ENCODE measurements at places on chromosomes 1 and 21. TPM values are rescaled to one million over a fixed set of nuclear protein-coding genes. Genes with fewer than 3 reads are reported as not detected.

DNA sequence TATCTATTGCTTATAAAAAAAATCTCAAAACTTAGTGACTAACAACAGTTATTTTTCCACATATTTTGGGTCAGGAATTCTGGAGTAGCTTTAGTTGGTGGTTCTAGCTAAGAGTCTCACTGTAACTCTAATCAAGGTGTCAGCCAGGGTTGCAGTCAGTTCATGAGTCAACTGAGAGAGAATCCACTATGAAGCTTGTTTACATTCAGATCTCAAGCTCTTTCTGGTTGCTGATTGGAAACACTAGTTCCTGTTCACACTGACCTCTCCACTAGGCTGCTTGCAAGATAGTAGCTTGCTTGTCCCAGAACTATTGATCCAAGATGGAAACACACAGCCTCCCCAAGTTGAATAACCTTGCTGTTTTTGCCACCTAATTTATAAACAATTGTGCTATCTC lies 1192.1 kb upstream of the B3GALT2 start:
- H3K27ac ChIP-seq = no peak overlapping the region
- H3K4me1 ChIP-seq = no peaks in the 10 kb centered on the region
- DNase-seq = no peak
- no peak overlapping the region for H3K4me3 ChIP-seq
- H3K36me3 ChIP-seq = no peaks in the 10 kb centered on the region

GRCh38 chr1:100606438-100606837 lies 68.5 kb downstream of the GPR88 start:
- H3K4me1 ChIP-seq = no peaks in the 10 kb centered on the region
- peak; percentile 21 for DNase-seq
- H3K27ac ChIP-seq = no peak overlapping the region
- H3K4me3 ChIP-seq = no peak overlapping the region
- no peaks in the 10 kb centered on the region for H3K36me3 ChIP-seq

DNA sequence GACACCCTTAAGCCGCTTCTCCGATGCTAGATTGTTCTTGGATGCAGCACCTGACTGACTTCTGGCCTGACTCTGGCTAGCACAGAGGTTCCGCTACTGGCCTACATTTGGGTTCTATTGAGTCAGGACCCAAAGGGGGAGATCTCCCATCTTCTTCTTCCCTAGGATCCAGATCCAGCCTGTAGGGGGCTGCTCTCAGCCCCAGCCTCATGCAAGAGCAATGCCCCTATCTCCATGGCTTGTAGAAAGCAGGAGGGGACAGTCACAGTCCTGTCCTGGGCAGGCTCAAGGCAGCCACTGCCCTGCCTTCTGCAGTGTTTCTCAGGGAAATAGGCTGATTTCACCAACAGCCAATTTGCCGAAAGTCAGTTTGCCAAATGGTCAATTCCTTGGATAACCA lies 6.3 kb upstream of the ADAR start:
- DNase-seq = no peak
- H3K4me3 ChIP-seq = no peak overlapping the region
- no peaks in the 10 kb centered on the region for H3K36me3 ChIP-seq
- H3K27ac ChIP-seq = no peak overlapping the region
- H3K4me1 ChIP-seq = no peaks in the 10 kb centered on the region

GRCh38 chr1:21219674-21220073 lies 43.0 kb upstream of the EIF4G3 start:
- no peak for DNase-seq
- no peaks in the 10 kb centered on the region for H3K4me1 ChIP-seq
- no peaks in the 10 kb centered on the region for H3K36me3 ChIP-seq
- H3K27me3 ChIP-seq = no peaks in the 10 kb centered on the region
- no peak overlapping the region for H3K4me3 ChIP-seq
- no peak overlapping the region for H3K27ac ChIP-seq

DNA sequence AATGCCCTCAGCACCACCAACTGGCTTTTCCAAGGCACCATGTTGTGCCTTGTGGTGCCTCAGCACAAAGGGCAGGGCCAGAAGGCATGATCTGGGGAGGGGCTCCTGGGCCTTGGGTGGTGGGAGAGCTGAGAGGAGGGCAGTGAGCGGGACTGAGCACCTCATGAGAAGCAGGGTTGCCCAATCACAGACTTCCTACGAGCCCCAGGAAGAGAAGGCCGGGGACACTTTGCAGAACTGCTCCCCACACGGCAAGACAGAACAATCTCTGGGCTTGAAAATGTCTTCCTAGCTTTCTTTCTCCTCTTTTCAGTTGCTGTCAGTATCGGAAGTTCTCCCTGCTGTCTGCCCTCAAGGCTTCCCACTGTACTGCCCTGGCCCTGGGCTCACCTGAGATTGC lies 6.8 kb downstream of the KCNJ10 start:
- no peak for DNase-seq
- H3K27me3 ChIP-seq = no peaks in the 10 kb centered on the region
- no peak overlapping the region for H3K27ac ChIP-seq
- H3K36me3 ChIP-seq = no peaks in the 10 kb centered on the region

- H3K4me3 ChIP-seq = no peak overlapping the region
- DNase-seq = no peak
- H3K27me3 ChIP-seq = no peaks in the 10 kb centered on the region
- no peaks in the 10 kb centered on the region for H3K36me3 ChIP-seq
- peaks cover 5% of the 10 kb centered on the region for H3K4me1 ChIP-seq
Observed at GRCh38 chr21:45540601-45540970, 1.7 kb downstream of the SLC19A1 start.

DNA sequence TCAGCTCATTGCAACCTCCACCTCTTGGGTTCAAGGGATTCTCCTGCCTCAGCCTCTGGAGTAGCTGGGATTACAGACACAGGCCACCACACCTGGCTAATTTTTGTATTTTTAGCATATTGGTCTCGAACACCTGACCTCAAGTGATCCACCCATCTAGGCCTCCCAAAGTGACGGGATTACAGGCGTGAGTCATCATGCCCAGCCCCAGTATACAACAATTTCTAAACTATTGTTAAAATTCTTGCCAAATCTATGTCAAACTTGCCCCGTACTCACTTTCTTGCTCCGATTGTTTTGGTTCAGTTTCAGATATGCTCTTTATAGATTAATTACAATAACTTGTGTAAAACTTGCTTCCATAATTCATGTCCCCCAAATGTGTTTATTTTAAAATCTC lies 4.1 kb downstream of the RGS18 start:
- no peak overlapping the region for H3K4me3 ChIP-seq
- H3K27me3 ChIP-seq = no peaks in the 10 kb centered on the region
- H3K36me3 ChIP-seq = no peaks in the 10 kb centered on the region
- H3K4me1 ChIP-seq = no peaks in the 10 kb centered on the region
- no peak for DNase-seq

GRCh38 chr1:220750131-220750515 lies 2.0 kb downstream of the MTARC2 start:
- DNase-seq = no peak
- no peaks in the 10 kb centered on the region for H3K27me3 ChIP-seq
- H3K4me3 ChIP-seq = peak overlapping the region; percentile 76
- H3K36me3 ChIP-seq = no peaks in the 10 kb centered on the region
- H3K27ac ChIP-seq = peak overlapping the region; percentile 36
- H3K4me1 ChIP-seq = peaks cover 45% of the 10 kb centered on the region

DNA sequence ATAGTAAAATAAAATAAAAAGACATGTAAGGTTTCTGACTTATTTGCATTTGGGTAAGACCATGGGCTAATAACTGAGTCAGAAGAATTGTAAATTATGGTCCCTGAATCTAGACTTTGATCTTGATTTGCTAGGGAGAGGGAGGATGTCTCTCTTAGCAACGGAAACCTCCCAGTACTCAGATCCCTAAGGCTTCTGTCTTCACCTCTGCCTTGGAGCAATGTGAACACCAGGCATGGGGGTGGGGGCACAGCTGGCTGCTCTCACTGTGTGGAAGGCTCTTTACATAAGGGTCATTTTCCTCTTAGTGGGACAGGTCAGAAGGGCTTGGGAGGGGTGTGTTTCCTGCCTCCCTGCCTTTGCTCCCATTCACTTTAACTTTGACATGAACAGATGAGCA lies 17.0 kb upstream of the TMEM54 start:
- H3K36me3 ChIP-seq = no peaks in the 10 kb centered on the region
- peaks cover 6% of the 10 kb centered on the region for H3K4me1 ChIP-seq
- H3K27ac ChIP-seq = no peak overlapping the region
- no peak overlapping the region for H3K4me3 ChIP-seq
- no peaks in the 10 kb centered on the region for H3K27me3 ChIP-seq

DNA sequence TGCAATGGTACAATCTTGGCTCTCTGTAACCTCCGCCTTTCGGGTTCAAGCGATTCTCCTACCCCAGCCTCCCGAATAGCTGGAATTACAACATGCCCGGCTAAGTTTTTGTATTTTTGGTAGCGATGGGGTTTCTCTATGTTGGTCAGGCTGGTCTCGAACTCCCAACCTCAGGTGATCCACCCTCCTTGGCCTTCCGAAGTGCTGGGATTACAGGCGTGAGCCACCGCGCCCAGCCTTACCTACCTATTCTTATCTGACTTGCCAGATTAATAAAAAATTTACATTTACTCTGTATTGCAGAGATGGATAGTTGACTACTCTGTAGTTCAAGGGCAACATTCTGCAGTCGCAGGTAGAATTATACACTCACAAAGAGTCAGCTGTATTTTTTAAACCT lies 359.6 kb downstream of the KCTD3 start:
- no peaks in the 10 kb centered on the region for H3K27me3 ChIP-seq
- H3K27ac ChIP-seq = no peak overlapping the region
- no peaks in the 10 kb centered on the region for H3K36me3 ChIP-seq
- no peak overlapping the region for H3K4me3 ChIP-seq
- DNase-seq = no peak
- no peaks in the 10 kb centered on the region for H3K4me1 ChIP-seq

DNA sequence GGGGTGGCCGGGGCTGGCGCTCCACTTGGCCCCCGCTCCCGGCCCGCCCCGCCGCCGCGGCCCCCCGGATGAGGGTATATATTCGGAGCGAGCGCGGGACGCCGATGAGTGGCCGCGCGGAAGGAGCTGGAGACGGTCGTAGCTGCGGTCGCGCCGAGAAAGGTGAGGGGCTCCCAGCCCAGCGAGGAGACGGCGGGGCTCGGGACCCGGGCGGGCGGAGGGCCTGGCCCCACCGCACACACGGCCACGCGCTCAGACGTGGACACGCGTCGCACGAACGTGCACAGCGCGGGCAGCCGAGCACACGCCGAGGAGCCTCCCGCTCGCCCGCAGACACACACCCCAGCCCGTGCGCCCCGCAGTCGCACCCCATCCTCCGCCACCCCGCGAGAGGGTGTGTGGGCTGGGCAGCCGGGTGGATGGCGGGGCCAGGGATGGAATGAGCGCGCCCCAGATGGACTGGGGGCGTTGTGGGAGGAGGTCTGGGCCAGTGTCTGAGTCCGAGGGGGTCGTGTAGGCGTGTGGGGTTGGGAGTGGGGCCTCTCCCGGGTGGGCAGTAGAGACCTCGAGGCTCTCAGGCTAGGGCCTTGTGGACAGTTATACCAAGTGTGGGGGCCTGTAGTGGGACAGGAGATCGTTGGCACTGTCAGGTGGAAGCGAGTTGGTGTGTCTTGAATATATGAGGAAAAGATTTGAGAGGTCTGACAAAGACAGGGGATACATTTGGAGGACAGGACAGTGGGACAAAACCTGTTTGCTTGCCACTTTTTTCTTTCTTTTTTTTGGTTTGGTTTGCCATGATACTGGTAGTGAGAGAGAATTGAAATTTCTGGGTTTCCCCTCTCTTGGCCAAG lies at the start of gene UAP1:
Gene UAP1, plus strand, starts transcription at position 107 of the 854 bp plus-strand sequence. CDS start 4,347 bp downstream, outside the sequence.
- H3K36me3 ChIP-seq = peaks cover 12% of the 10 kb centered on the region
- peak within 1 kb of the TSS; percentile 94 for H3K4me3 ChIP-seq
- peak within 1 kb of the TSS; percentile 96 for H3K27ac ChIP-seq
- H3K4me1 ChIP-seq = peaks cover 13% of the 10 kb centered on the region

DNA sequence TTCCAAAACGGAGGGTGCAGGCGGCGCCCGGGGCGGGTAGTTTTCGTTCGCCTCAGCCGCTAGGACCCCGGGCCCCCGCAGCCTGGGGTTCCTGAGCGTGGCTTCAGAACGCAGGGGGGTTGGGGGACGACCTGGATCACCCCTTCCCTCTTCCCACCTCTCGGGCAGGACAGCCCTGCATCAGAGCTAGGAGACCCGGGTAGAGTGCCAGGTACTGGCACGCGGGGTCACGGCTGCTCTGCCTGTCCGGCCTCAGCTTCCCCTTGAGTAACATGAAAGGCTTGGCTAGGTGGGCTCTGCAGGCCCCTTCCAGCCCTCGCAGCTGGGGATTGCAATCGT lies 484 bp downstream of the DFFB start:
- H3K4me3 ChIP-seq = peak overlapping the region; percentile 98
- H3K27me3 ChIP-seq = no peaks in the 10 kb centered on the region
- peaks cover 20% of the 10 kb centered on the region for H3K4me1 ChIP-seq
- H3K27ac ChIP-seq = peak overlapping the region; percentile 84

DNA sequence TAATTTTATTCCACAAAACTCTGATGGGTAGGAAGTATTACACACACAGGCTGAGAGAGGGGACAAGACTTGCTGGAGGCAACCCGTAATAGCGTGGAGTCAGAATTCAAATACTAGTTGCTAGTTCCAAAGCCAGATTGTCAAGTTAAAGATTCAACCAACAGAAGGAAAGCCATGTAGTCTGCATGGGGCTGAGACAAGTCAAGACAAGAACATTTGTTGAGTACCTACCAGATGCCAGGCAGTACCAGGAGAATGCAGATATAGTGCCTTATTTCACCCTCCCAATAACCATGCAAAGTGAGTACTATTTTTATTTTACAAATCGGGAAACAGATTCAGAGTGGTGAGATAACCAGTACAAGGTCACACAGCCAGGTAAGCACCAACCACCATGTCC lies 110.4 kb upstream of the SPATA6 start:
- no peak overlapping the region for H3K4me3 ChIP-seq
- no peaks in the 10 kb centered on the region for H3K4me1 ChIP-seq
- no peaks in the 10 kb centered on the region for H3K27me3 ChIP-seq
- no peak overlapping the region for H3K27ac ChIP-seq

DNA sequence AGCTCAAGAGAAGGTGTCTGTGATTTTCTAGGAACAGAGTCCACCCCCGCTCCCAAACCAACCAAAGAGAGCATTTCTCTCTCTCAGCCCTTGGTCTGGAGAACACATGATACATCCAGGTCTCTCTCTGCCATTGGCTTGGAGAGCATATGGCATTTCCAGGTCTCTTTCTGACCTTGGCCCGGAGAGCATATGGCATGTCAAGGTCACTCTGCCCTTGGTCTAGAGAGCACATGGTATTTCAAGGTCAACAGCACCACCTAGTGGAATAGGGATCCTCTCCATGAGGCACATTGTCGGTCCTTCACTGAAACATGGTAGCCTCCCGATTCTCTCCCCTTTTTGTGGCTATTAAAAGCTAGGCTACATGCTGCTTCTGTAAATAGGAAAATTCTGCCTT lies 437.7 kb upstream of the OLFM3 start:
- DNase-seq = no peak
- H3K27ac ChIP-seq = no peak overlapping the region
- H3K4me3 ChIP-seq = no peak overlapping the region
- no peaks in the 10 kb centered on the region for H3K4me1 ChIP-seq

GRCh38 chr1:241533326-241534115 lies 1.3 kb downstream of the KMO start:
- no peak overlapping the region for H3K27ac ChIP-seq
- DNase-seq = no peak
- no peaks in the 10 kb centered on the region for H3K4me1 ChIP-seq
- H3K27me3 ChIP-seq = peaks cover 3% of the 10 kb centered on the region
- H3K4me3 ChIP-seq = no peak overlapping the region

Gene HAO2
- polyA plus RNA-seq = not detected

Gene RGS1
- polyA plus RNA-seq = 0.06 TPM

Gene ZBTB17
- 32.1 TPM for polyA plus RNA-seq

Gene MATN1
- polyA plus RNA-seq = 0.07 TPM

Gene BNIPL
- 0.04 TPM for polyA plus RNA-seq

Gene SLC37A1
- 1.6 TPM for polyA plus RNA-seq

Gene TRPM2
- 0.31 TPM for polyA plus RNA-seq

Gene S100A9
- polyA plus RNA-seq = 46.1 TPM

Gene ZNF691
- 7.4 TPM for polyA plus RNA-seq

Gene LHX8
- not detected for polyA plus RNA-seq
